Activated T-helper 9 cell treated with anti-CD3 and anti-CD28 coated beads, Interleukin-2, amount 50 U/mL, for 16 hours (primary cell): ENCODE measurements at places on chromosomes 7 and 10.

- DNase-seq = no peak
These were observed 89.5 kb downstream of the PRKCQ start for GRCh38 chr10:6490614-6491013.

GRCh38 chr10:6470894-6471618 lies 109.0 kb downstream of the PRKCQ start:
- DNase-seq = no peak

GRCh38 chr7:64873517-64873916 lies 29.6 kb upstream of the ZNF273 start:
- no peak for DNase-seq

- no peak for DNase-seq
These were observed 690.4 kb upstream of the IGFBP3 start for GRCh38 chr7:46611508-46611907.

DNA sequence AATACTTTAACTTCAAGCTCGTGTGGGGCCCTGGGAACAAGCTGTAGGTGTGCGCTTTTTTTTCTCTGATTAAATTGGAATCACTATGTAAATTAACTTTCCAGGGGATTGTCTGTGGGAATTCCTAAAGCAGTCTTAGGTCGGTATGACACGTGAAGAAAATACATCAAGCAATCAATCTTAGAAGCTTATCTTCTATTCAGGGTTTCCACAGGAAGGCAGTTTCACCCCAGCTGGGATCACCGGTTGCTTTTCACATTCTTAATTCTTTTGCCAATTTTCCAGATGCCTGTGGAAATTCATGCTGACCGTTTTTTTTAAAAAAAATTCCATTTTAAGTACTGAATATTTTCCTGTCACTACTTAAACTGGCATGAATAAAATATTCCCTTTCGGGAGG lies 41.9 kb downstream of the CAMK1D start:
- DNase-seq = no peak

- DNase-seq = no peak
These were observed 87.0 kb downstream of the RAPGEF5 start for GRCh38 chr7:22269963-22270362.

DNA sequence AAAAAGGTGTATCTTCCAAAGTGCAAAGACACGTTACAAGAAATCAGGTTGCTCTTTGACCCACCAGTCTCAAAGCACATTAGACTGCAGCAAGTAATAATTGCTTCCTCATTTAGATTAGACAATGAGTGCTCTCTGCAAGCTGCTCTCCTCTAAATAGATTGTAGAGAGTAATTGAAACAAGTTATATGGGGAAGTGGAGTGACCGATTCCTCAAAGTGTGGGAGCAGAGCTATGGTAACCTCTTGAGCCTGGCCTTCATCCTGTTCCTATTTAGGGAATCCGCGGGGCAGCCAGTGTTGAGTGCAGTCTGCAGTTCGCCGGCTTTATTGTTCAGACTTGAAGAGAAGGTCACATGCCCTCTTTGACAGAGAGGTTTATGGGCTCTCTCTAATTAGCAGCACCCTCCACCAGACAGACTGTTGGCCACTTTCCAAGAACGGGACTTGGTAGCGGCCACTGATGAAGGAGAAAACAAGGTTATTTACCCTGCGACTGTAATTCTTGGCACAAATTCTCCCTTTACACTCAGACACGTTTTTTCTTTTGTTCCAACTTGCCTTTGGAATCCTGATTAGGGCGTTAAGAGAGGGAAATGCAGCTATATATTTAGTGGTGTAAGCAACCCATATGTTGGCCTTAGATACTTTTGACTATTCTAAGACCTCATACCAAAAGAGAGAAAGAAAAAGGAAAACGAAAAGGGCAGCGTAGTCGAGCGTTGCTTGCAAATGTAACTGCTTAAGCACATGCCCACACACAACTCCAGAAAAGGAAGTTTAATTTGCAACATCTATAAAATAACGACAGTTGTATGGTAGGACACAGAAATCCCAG lies 107.5 kb downstream of the REEP3 start:
- no peak for DNase-seq

- DNase-seq = no peak
These were observed 4.9 kb upstream of the MEST start for GRCh38 chr7:130486954-130487436.

DNA sequence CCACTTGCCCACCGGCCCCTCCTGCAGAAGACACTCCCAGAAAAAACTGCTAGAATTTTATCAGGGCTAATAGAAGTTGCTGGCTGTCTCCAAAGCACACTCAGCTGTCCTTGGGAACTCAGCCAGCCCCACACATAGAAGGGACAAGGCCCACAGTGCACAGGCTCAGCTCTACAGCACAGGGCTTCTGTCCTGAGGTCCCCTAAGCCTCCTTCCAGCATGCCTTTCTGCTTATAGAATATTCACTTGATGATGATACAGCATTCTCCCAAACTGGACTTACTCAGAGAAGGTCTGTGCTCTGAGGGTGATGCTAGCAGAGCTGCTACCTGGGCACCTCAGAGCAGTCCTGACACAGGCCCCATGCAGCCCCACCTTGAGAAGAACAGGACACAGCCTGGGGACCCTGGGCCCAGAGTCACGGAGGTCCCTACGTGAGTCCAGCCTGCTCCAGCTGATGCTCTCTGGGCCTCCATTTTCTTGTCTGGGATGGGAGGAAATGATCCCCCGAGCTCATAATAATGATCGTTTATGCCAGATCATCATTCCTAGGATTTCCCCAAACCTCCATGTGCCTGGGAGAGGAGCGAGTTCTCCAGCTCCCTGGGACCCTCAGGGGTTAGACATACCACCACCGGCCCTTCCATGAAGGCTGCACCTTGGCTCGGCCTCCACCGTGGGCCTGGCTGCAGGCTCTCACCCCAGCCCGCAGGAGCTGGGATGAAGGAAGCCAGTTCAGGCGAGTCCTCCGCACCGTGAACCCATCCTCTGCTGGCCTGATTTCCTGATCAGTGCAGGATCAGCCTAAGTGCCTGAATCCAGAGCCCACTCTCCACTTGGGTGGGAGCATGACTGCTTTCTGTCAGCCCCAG lies 145.6 kb downstream of the ZNF248 start:
- no peak for DNase-seq

- DNase-seq = no peak
These were observed 191.5 kb downstream of the WDR37 start for GRCh38 chr10:1247598-1248261.
